Breast epithelium (tissue), 4 donors: ENCODE measurements at places on chromosomes 11 and 22. TPM values are rescaled to one million over a fixed set of nuclear protein-coding genes. Genes with fewer than 3 reads are reported as not detected.

DNA sequence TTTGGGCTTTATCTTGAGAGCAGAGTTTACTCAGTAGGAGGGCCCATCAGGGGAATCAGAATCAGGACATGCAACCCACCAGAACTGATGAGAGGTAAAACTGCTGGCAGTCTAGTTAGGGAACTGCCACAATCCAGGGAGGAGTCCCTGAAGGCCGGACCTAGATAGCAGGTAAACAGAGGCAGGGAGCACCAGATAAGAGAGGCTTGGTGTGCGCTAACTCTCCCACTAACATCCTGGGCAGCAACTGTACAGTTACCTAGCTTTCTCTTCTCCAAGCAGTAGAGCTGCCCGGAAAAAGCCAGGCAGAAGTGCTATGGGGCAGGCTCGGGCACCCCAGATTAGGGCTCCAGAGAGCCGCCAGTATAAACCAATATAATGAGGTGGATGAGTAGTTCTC lies 865 bp upstream of the AMOTL1 start:
- H3K27ac ChIP-seq, result peak overlapping the region; percentile 94
- no peaks in the 10 kb centered on the region for H3K36me3 ChIP-seq
- H3K4me3 ChIP-seq, result peak overlapping the region; percentile 84
- no peaks in the 10 kb centered on the region for H3K27me3 ChIP-seq
- no peaks in the 10 kb centered on the region for H3K4me1 ChIP-seq

DNA sequence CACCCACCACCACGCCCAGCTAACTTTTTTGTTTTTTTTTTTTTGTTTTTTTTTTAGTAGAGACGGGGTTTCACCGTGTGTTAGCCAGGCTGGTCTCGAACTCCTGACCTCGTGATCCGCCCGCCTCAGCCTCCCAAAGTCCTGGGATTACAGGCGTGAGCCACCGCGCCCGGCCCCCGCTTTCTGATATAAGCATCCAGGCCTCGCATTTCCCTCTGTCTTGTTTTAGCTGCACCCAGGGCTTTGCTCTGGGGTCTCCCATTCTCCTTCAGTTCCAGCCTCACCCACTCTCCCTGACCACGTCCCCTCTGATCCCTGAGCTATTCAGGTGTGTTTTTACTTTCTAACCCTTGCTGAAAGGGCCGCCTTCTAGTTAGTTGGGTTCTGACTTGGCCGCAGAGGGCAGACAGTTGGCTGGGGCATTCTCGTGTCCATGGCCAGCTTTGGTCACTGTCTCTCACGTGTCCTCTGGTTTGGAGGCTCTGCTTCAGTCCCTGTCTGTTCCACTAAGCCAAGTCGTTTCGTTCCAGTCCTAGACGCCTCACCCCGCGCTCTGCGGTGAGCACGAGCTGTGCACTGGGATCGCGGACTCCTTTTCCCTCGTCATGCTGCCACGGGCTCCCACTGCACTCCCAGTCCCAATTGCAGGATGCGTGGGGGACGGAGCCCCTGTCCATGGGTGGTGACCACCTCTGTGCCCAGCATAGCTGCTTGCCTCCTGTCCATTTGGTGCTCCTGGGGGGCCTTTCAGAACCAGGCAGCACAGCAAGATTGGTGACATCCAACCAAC lies 6.0 kb upstream of the TNNT3 start:
- H3K4me1 ChIP-seq, result no peaks in the 10 kb centered on the region
- no peaks in the 10 kb centered on the region for H3K27me3 ChIP-seq
- no peak overlapping the region for H3K4me3 ChIP-seq
- no peak overlapping the region for H3K27ac ChIP-seq

- no peaks in the 10 kb centered on the region for H3K27me3 ChIP-seq
- H3K4me3 ChIP-seq, result no peak overlapping the region
- no peak for DNase-seq
- H3K36me3 ChIP-seq, result no peaks in the 10 kb centered on the region
- H3K27ac ChIP-seq, result no peak overlapping the region
Observed at GRCh38 chr11:58485961-58486360, 21.9 kb downstream of the OR5B21 start.

DNA sequence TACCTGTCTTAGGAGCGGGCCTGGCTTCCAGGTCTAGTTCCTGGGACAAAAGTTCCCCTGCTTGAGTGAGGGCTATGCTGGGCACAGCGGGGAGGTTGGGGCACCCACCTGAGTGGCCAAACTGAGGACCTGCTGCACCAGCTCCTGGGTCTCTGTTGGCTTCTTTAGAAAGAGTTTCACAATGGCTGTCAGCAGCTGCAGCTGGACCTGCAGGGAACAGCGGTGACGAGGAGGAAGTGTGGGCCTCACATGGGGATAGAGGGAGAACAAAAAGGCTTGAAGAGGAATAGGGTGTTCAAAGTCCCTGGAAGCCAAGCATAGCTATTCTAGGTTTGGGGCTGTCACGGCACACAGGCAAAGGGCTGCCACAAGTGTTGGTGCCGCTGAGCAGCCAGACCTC lies 26.7 kb upstream of the RASL10A start:
- H3K27ac ChIP-seq, result peak overlapping the region; percentile 66

GRCh38 chr11:133697161-133697560 lies 148.2 kb downstream of the SPATA19 start:
- H3K4me1 ChIP-seq, result no peaks in the 10 kb centered on the region
- no peaks in the 10 kb centered on the region for H3K36me3 ChIP-seq
- no peaks in the 10 kb centered on the region for H3K27me3 ChIP-seq
- DNase-seq, result no peak
- no peak overlapping the region for H3K27ac ChIP-seq

DNA sequence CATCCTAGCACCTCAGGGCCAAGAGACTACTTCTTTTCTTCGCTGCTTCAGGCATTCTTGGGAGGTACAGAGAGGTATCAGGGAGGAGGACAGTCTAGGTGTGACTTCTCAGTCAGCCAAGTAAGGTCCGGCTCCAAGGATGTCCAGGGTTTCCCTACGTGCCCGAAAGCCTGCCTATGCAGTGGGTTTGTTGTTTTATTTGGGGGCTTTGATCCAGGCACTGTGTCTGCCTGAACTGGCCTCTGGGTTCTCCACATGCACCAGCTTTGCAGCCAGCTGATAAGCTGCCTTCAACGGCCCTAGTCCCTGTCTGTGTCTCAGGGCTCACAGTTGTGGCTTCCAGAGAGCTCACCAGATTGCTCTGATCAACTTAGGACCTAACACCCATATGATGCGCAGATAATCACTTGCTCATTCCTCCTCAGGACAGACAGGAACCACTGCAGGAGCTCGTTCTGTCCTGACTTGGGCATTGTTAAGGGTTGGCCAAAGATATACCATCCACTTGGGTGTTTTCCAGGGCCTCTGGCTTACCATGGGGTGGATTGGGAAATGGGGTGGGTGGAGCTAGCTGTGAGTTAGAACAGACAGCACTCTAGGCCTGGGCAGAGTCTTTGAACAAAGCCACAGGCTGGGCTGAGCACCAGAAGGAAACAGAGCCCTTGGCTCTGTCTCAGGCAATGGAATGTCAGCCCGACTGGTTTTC lies 45.5 kb upstream of the CRYBB3 start:
- peaks cover 21% of the 10 kb centered on the region for H3K4me1 ChIP-seq
- no peaks in the 10 kb centered on the region for H3K36me3 ChIP-seq
- peak; percentile 86 for DNase-seq
- peak overlapping the region; percentile 86 for H3K27ac ChIP-seq
- H3K27me3 ChIP-seq, result no peaks in the 10 kb centered on the region

- H3K36me3 ChIP-seq, result no peaks in the 10 kb centered on the region
- no peaks in the 10 kb centered on the region for H3K27me3 ChIP-seq
- no peak overlapping the region for H3K4me3 ChIP-seq
- H3K27ac ChIP-seq, result no peak overlapping the region
- no peak for DNase-seq
Observed at GRCh38 chr22:33274214-33275072, 216.3 kb upstream of the SYN3 start.

- H3K27ac ChIP-seq, result no peak overlapping the region
- no peak overlapping the region for H3K4me3 ChIP-seq
- H3K36me3 ChIP-seq, result no peaks in the 10 kb centered on the region
- no peak for DNase-seq
- H3K27me3 ChIP-seq, result no peaks in the 10 kb centered on the region
Observed at GRCh38 chr11:95461348-95461747, 230.3 kb upstream of the SESN3 start.

- H3K4me3 ChIP-seq, result no peak overlapping the region
- no peak for DNase-seq
- H3K36me3 ChIP-seq, result no peaks in the 10 kb centered on the region
- no peaks in the 10 kb centered on the region for H3K4me1 ChIP-seq
- no peaks in the 10 kb centered on the region for H3K27me3 ChIP-seq
- H3K27ac ChIP-seq, result no peak overlapping the region
Observed at GRCh38 chr11:74992852-74993251, 4.1 kb downstream of the NEU3 start.

GRCh38 chr11:114553642-114554041 lies 6.0 kb downstream of the NXPE1 start:
- no peak overlapping the region for H3K4me3 ChIP-seq
- DNase-seq, result no peak
- H3K27ac ChIP-seq, result no peak overlapping the region
- no peaks in the 10 kb centered on the region for H3K4me1 ChIP-seq

- H3K4me3 ChIP-seq, result no peak overlapping the region
- H3K27ac ChIP-seq, result peak overlapping the region; percentile 95
- H3K4me1 ChIP-seq, result peaks cover 29% of the 10 kb centered on the region
- H3K36me3 ChIP-seq, result no peaks in the 10 kb centered on the region
- no peak for DNase-seq
- no peaks in the 10 kb centered on the region for H3K27me3 ChIP-seq
Observed at GRCh38 chr11:63535734-63536133, 874 bp upstream of the PLAAT4 start.

GRCh38 chr22:29524442-29525191 lies 28.9 kb downstream of the THOC5 start:
- no peaks in the 10 kb centered on the region for H3K36me3 ChIP-seq
- H3K27me3 ChIP-seq, result no peaks in the 10 kb centered on the region
- no peaks in the 10 kb centered on the region for H3K4me1 ChIP-seq
- DNase-seq, result no peak
- H3K27ac ChIP-seq, result no peak overlapping the region

DNA sequence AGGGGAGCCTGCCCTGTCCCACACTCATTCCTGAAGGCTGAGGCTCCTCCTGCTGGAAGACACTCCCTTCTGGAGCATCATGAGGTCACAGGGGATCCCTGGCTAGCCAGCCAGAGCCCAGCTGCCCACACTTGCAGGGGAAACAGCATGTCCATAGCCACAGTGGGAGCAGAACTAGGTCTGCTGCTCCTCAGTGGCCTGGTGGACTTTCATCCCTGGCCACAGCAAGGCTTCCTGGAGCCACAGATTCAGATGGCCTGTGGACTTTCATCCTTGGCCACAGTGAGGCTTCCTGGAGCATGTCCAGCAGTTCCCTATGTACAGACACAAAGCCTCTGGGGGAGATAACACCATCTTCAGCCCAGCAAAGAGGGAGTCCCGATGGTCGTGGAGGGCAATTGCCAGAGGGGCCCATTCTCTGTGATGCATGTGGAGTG lies 5.9 kb upstream of the APOL6 start:
- H3K36me3 ChIP-seq, result no peaks in the 10 kb centered on the region
- H3K27me3 ChIP-seq, result no peaks in the 10 kb centered on the region
- H3K4me3 ChIP-seq, result no peak overlapping the region
- H3K27ac ChIP-seq, result no peak overlapping the region
- no peak for DNase-seq

- no peaks in the 10 kb centered on the region for H3K27me3 ChIP-seq
- H3K4me1 ChIP-seq, result no peaks in the 10 kb centered on the region
- no peak for DNase-seq
- no peak overlapping the region for H3K27ac ChIP-seq
Observed at GRCh38 chr11:77813256-77813655, 7.3 kb downstream of the RSF1 start.

- H3K4me3 ChIP-seq, result peak overlapping the region; percentile 76
- no peaks in the 10 kb centered on the region for H3K4me1 ChIP-seq
- no peaks in the 10 kb centered on the region for H3K27me3 ChIP-seq
- peak overlapping the region; percentile 91 for H3K27ac ChIP-seq
- H3K36me3 ChIP-seq, result no peaks in the 10 kb centered on the region
Observed at GRCh38 chr11:122656631-122657101, 1.1 kb downstream of the UBASH3B start.

DNA sequence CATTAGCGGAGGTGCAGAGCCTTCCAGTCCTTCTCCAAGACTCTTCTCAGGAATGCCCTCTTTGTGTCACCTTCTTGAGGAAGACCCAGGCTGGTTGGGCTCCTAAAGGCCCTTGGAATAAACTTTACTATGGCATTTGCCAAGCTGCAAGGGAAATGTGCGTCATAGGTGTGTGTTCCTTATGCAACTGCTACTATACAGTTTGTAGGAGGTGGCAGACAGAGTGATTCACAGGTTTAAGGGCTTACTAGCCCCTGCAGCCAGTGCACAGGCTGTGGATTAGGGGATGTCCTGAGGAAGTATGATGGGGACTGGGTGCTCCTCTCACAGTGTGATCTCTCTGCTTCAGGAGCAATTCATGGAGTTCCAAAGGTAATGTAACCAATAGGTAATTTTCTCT lies 74.6 kb downstream of the TENM4 start:
- no peaks in the 10 kb centered on the region for H3K36me3 ChIP-seq
- DNase-seq, result no peak
- no peaks in the 10 kb centered on the region for H3K4me1 ChIP-seq
- no peak overlapping the region for H3K4me3 ChIP-seq
- no peak overlapping the region for H3K27ac ChIP-seq

DNA sequence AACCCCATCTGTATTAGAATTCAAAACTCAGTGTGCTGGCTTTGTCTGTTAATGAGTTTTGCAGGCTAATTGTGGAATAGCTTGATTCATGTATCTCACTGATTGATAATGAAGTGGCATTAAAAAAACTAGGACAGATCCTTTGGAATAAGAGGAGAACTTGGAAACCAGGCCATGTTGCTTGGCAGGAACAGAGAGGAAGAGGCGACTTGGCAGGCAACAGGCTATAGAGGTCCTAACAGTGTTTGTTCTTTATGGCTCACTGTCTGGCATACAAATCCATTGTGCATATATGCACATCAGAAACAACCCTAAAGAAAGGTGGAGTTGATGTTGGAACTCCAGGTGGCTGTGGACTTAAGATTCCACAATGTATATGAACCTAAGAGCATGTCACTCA lies 17.4 kb upstream of the OR9I1 start:
- H3K4me3 ChIP-seq, result no peak overlapping the region
- H3K4me1 ChIP-seq, result no peaks in the 10 kb centered on the region
- no peak overlapping the region for H3K27ac ChIP-seq
- DNase-seq, result no peak

DNA sequence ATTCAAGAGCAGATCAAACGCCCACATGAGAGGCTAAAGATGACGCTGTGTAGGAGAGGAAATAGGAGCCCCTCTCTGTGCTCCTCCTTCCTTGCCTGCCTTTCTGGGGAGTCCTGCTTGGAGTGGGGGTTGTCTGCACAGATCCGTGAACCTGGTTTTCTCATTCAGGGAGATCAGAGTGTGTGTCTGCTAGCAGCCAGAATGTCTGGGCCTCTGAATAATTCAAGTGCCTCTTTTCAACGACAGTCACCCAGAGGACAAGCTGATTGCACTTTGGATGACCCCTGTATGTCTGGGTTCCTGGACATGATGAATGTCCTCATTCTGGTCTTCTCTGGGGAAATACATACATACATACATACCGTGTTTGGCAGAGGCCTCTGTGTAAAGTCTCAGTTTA lies 592.5 kb upstream of the B3GAT1 start:
- H3K4me1 ChIP-seq, result no peaks in the 10 kb centered on the region
- DNase-seq, result no peak
- no peaks in the 10 kb centered on the region for H3K36me3 ChIP-seq
- H3K27ac ChIP-seq, result no peak overlapping the region
- no peaks in the 10 kb centered on the region for H3K27me3 ChIP-seq
- no peak overlapping the region for H3K4me3 ChIP-seq

SYT12 gene
- 30.3 TPM for total RNA-seq

VPREB1 gene
- not detected for total RNA-seq

NNMT gene
- total RNA-seq, result 987 TPM

BAIAP2L2 gene
- total RNA-seq, result 1.3 TPM

C22orf39 gene
- total RNA-seq, result 54.4 TPM

POU2AF1 gene
- total RNA-seq, result 0.16 TPM

TSPAN32 gene
- 0.33 TPM for total RNA-seq

USH1C gene
- 0.66 TPM for total RNA-seq
